Activated naive CD4-positive, alpha-beta T cell treated with anti-CD3 and anti-CD28 coated beads, Interleukin-2, amount 10 ng/mL, durations not matched to agents 7 days and 5 days (primary cell): ENCODE measurements at places on chromosomes 2 and 18.

DNA sequence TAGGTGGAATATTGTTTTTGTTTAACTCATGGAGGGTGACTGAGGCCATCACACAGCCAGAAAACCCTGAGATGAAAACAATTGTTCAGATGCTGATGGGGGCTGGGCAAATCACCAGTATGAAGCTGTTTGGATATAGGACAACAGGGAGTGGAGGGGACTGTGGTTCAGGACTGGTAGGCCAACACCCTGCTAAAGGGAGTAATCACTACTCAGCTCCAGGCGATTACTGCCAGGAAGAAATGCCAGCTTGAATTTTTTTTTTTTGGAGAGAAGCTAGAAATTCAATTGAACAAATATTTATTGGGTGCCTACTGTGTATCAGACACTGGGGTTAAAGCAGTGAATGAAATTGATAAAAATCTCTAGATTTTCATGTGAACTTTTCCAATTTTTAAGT lies 37.4 kb downstream of the TNP1 start:
- H3K4me3 ChIP-seq = no peak overlapping the region
- H3K36me3 ChIP-seq = no peaks in the 10 kb centered on the region
- peaks cover 35% of the 10 kb centered on the region for H3K27me3 ChIP-seq
- no peak for DNase-seq

- H3K4me3 ChIP-seq = no peak overlapping the region
- H3K27ac ChIP-seq = no peak overlapping the region
- no peak for DNase-seq
- H3K36me3 ChIP-seq = no peaks in the 10 kb centered on the region
- no peaks in the 10 kb centered on the region for H3K27me3 ChIP-seq
Measured at GRCh38 chr2:96700086-96700485, 39.8 kb downstream of the LMAN2L start.

DNA sequence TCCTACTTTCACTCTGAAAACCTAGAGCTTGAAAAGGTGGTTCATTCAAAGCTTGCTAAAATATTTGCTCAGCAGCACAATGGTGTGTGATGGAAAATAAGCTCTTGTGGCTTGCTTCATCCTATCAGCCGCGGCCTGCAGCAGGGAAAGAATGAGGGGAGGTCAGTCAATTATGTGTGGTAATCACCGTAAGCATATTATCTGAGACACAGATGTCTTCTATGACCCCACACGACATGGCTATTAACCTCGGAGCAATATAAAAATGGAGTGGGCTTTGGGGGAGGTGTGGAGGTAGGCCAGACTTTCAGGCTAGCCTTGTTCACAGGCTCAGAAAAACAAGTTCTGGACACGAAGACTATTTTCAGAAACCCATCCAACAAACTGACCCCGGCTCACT lies 98.4 kb upstream of the SIX3 start:
- no peak overlapping the region for H3K4me3 ChIP-seq
- DNase-seq = no peak
- H3K27me3 ChIP-seq = peaks cover 14% of the 10 kb centered on the region
- H3K27ac ChIP-seq = no peak overlapping the region
- no peaks in the 10 kb centered on the region for H3K36me3 ChIP-seq

DNA sequence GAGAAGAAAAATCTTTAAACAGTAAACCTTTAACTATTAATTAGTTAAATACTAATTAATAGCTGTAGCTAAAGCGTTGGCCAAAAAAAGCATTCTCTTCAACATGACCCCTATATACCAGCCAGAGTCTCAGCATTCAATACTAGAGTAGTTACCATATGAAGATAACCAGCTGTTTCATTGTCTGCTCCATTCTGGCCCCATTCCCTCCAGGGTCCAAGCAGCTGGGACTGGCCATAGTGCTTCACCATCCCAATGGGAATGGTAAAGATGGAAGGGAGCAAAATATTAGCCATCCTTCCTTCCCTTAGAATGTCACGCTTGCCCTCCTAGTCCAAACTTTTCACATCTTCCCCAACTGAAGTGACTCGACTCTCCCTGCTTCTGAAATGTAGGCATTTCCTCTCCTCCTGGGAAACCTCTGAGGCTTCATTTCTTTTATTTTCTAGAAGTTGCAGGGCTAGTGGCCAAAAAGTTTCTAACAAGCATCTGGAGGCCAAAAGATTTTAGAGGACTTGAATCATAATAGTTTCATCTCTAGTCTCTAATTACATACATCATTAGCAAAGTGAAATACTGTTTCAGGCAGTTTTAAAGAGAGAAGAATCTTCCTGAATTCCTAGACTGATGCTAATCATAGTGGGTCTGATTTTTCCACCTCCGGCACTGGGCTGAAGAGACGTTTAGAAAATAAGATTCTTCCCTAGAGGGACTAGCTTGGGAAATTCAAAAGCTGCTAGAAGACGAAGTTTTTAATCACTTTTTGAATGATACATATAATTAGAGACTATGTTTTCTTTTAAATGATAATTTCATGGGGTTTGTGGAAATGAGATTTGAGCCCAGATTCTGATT lies 52.7 kb downstream of the CCDC68 start:
- no peak for DNase-seq
- no peak overlapping the region for H3K4me3 ChIP-seq
- no peak overlapping the region for H3K27ac ChIP-seq
- H3K4me1 ChIP-seq = no peaks in the 10 kb centered on the region

DNA sequence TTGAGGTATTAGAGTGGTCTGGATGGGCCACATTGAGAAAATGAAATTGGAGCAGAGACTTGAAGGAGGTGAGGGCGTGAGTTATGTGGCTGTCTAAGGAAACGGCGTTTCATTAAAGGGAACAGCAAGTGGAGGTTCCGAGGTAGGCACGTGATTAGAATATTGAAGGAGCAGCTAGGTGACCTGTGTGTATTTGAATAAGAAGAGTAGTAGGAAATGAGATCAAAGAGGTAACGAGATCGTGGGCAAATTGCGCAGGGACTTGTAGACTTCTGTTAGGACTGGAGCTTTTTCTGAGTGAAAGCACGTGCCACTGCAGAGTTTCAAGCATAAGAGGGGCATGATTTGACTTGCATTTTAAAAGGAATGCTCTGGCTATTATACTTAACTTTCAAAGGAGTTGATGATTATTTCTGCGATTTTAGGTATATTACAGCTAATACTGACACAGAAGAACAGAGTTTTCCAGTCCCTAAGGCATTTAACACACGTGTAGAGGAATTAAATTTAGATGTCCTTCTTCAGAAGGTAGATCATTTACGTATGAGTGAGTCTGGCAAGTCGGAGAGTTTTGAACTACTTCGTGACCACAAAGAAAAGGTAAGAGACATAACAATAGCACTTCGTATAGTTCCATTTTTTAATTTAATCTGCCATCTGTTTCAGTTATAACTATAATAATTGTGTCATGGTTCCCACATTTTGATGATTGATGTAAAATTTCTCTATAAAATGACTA lies 48.7 kb downstream of the RMDN2 start:
- H3K27me3 ChIP-seq = peaks cover 4% of the 10 kb centered on the region
- no peaks in the 10 kb centered on the region for H3K36me3 ChIP-seq
- H3K4me3 ChIP-seq = no peak overlapping the region
- no peaks in the 10 kb centered on the region for H3K4me1 ChIP-seq

GRCh38 chr2:100269889-100270288 lies 52.4 kb downstream of the LONRF2 start:
- H3K4me1 ChIP-seq = peaks cover 4% of the 10 kb centered on the region
- DNase-seq = peak; percentile 3
- H3K4me3 ChIP-seq = no peak overlapping the region
- H3K27me3 ChIP-seq = peaks cover 8% of the 10 kb centered on the region

GRCh38 chr2:10004836-10005235 lies 38.5 kb upstream of the KLF11 start:
- H3K27ac ChIP-seq = no peak overlapping the region
- DNase-seq = no peak
- H3K36me3 ChIP-seq = no peaks in the 10 kb centered on the region
- H3K4me1 ChIP-seq = no peaks in the 10 kb centered on the region
- no peak overlapping the region for H3K4me3 ChIP-seq

GRCh38 chr2:151775057-151775740 lies 40.9 kb upstream of the NEB start:
- no peak for DNase-seq
- no peak overlapping the region for H3K27ac ChIP-seq
- no peaks in the 10 kb centered on the region for H3K27me3 ChIP-seq

GRCh38 chr18:35182151-35182550 lies 58.7 kb upstream of the ZNF397 start:
- no peaks in the 10 kb centered on the region for H3K36me3 ChIP-seq
- H3K4me3 ChIP-seq = no peak overlapping the region
- H3K4me1 ChIP-seq = no peaks in the 10 kb centered on the region
- no peak for DNase-seq
- peaks cover 4% of the 10 kb centered on the region for H3K27me3 ChIP-seq

DNA sequence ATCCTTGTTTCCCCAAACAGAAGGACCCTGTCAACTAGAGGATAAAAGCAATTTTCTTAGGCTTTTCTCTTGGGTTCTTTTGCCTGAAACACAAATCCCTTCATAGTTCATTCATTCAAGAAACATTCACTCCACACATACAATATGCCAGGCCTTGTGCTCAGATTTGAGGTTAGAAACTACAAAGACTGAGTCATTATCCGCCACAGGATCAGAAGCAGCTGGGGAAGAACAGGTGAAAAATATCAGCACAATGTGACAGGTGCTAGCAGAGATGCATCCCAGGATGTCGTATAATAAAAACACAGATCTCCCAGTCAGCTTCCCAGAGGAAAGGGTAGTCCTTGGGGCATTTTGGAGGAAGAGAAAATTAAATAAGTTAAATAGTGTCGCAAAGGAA lies 172.4 kb downstream of the LRATD1 start:
- H3K27me3 ChIP-seq = no peaks in the 10 kb centered on the region
- DNase-seq = no peak
- H3K4me3 ChIP-seq = no peak overlapping the region
- H3K4me1 ChIP-seq = no peaks in the 10 kb centered on the region
- no peak overlapping the region for H3K27ac ChIP-seq

GRCh38 chr18:29071869-29072268 lies 894.9 kb upstream of the CDH2 start:
- H3K27ac ChIP-seq = no peak overlapping the region
- H3K4me1 ChIP-seq = no peaks in the 10 kb centered on the region
- no peak for DNase-seq
- no peak overlapping the region for H3K4me3 ChIP-seq
- no peaks in the 10 kb centered on the region for H3K36me3 ChIP-seq
- H3K27me3 ChIP-seq = no peaks in the 10 kb centered on the region

DNA sequence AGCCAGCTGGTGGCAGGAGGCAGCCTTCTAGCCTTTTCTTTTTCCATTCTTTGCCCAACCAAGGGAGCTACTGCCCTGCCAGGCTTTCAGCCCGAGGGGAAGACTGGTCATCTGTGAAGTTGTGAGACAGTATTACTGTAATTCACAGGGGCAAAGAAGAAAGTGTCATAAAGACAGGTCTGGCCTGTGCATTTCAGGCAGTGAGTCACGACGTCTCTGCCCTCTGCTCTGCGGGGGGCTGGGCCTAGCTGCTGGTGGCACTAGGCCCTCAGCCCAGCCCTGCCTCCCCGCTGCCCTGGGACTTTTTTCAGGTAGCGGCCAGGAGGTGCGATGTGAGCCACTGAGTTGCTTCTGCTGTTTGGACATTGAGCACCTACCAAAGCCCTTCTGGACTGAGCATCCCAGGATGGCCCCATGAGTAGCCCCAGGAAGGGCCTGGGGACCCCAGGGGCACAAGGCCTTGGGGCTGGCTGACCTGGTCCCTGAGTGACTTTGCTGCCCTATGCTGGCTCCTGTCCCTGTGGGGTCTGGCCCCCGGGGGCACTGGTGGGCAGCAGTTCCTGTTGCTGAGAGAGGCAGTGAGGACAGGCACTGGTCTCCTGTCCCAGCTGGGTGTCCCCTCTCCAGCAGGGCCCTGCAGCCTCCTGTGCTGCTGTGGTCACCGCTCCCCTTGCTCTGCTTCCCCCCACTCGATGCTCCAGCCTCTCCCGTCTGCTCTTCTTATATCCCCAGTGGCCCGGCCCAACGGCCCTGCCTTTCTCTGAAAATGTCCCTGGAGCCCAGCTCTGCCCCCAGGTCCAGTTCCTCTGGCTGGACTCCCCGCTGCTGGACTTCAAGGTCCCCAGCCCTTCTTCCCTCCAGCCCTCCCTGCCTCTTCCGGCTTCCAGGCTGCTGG lies 7.0 kb downstream of the INHBB start:
- peaks cover 73% of the 10 kb centered on the region for H3K27me3 ChIP-seq
- no peaks in the 10 kb centered on the region for H3K36me3 ChIP-seq
- DNase-seq = no peak
- no peak overlapping the region for H3K4me3 ChIP-seq
- H3K4me1 ChIP-seq = no peaks in the 10 kb centered on the region

DNA sequence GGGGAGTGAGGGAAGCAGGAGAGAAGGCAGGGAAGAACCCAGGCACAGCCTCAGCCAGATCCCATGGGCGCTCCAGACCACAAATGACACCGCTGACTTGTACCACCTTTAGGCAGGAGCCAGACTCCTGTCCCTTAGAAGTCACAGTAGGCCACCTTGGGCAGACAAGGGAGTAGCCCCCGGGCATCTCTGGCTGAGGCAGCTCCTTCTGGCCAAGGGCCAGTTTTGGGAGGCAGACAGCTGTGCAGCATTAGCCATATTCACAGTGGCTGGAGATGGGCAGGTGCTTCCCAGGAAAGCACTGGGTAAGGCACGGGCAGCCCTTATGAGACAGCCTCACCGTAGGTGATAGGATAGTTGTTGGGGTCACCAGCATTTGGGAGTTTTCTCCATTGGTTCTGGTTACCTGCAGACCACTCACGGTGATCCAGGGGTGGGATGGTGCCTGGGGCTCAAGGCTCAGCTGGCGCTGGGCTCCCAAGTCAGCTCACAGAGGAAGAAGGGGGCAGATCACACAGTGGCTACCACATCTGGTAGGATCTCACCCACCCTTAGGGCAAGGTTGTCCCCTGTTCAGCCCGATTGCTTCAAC lies 2.1 kb downstream of the ASTL start:
- peaks cover 5% of the 10 kb centered on the region for H3K27me3 ChIP-seq
- H3K27ac ChIP-seq = peak overlapping the region; percentile 42
- H3K4me3 ChIP-seq = no peak overlapping the region

GRCh38 chr2:122132147-122132691 lies 376.8 kb downstream of the TSN start:
- no peak overlapping the region for H3K4me3 ChIP-seq
- H3K27me3 ChIP-seq = peaks cover 11% of the 10 kb centered on the region
- no peak overlapping the region for H3K27ac ChIP-seq
- no peaks in the 10 kb centered on the region for H3K36me3 ChIP-seq
- no peak for DNase-seq

- H3K36me3 ChIP-seq = peaks cover 22% of the 10 kb centered on the region
- peak overlapping the region; percentile 97 for H3K27ac ChIP-seq
- H3K4me3 ChIP-seq = peak overlapping the region; percentile 90
- peaks cover 40% of the 10 kb centered on the region for H3K4me1 ChIP-seq
- DNase-seq = no peak
Measured at GRCh38 chr2:127700527-127701192, 637 bp upstream of the SFT2D3 start.

GRCh38 chr2:132441051-132441450 lies 24.4 kb downstream of the GPR39 start:
- H3K4me1 ChIP-seq = no peaks in the 10 kb centered on the region
- H3K27ac ChIP-seq = no peak overlapping the region
- H3K36me3 ChIP-seq = no peaks in the 10 kb centered on the region
- no peak for DNase-seq

DNA sequence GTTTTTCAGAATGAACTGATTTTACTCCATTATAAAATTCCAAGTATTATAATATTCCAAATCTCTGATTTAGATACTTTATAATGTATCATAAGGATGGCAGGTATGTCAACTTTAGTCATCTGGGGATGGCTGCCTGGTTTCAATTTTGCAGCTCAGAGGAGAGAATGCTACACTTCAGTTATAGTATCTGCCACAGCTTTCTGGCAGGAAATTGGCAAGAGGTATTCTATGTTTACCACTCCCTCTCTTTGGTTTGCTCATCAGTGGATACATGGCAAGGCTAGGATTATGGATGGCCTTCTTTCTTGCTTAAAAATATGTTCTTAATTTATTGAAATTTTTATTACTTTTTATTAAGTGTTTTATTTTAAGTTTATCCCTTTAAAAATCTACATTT lies 67.0 kb upstream of the TNFRSF11A start:
- DNase-seq = no peak
- peaks cover 42% of the 10 kb centered on the region for H3K36me3 ChIP-seq
- no peaks in the 10 kb centered on the region for H3K4me1 ChIP-seq
